ENCODE measurements at places on chromosomes 4 and X. TPM values are rescaled to one million over a fixed set of nuclear protein-coding genes. Genes with fewer than 3 reads are reported as not detected.

STBD1 gene
- polyA plus RNA-seq: 2.6 TPM

- H3K27me3 ChIP-seq: no peaks in the 10 kb centered on the region
- no peak overlapping the region for H3K4me3 ChIP-seq
- H3K27ac ChIP-seq: no peak overlapping the region
- no peak for DNase-seq
These were observed 44.5 kb downstream of the DTHD1 start for GRCh38 chr4:36325926-36326325.

- no peaks in the 10 kb centered on the region for H3K27me3 ChIP-seq
- no peak for DNase-seq
- H3K36me3 ChIP-seq: no peaks in the 10 kb centered on the region
- no peak overlapping the region for H3K27ac ChIP-seq
These were observed 127.6 kb upstream of the SPANXN4 start for GRCh38 chrX:142898164-142898563.

TEX13D gene
- polyA plus RNA-seq: not detected

DNA sequence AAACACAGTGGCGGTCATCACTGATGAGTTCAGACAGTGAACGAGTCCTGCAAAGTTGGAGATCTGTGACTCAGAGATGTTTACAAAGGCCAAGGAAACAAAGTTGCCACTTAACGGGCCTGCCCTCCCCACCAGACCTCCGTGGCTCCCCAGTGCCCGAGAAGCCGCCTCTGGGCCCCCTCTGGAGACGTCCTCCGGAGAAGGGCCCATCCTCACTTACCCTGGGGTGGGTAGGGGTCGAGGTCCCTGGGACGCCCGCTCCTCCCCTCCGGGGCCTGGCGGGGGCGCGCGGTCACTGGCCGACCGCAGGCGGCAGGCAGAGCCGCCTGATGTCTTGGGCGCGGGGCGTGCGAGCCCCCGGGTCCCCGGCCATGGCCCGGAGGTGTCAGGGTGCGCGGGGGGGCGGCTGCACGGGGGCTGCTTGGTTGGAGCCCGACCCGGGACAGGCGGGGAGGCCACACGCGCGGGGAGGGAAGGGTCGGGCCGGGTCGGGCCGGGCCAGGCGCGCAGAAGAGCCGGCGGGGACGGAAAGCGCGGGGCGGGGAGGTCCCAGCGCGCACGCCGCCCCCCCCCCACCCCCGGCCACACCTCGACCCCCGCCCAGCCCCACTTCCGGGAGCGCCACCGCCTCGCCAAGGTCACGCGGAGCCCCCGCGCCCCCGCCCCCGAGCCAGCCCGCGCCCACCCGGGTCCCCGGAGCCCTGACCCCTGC lies 529 bp downstream of the DHRSX start:
- peak overlapping the region; percentile 84 for H3K4me3 ChIP-seq
- H3K27me3 ChIP-seq: no peaks in the 10 kb centered on the region
- peak overlapping the region; percentile 89 for H3K27ac ChIP-seq
- peak; percentile 31 for DNase-seq
- H3K4me1 ChIP-seq: peaks cover 21% of the 10 kb centered on the region
- H3K36me3 ChIP-seq: peaks cover 7% of the 10 kb centered on the region

ZMAT1 gene
- 21.5 TPM for polyA plus RNA-seq

GRCh38 chr4:168604496-168605373 lies 107.9 kb downstream of the PALLD start:
- no peak overlapping the region for H3K27ac ChIP-seq
- H3K4me1 ChIP-seq: no peaks in the 10 kb centered on the region
- H3K36me3 ChIP-seq: no peaks in the 10 kb centered on the region
- no peak overlapping the region for H3K4me3 ChIP-seq

DNA sequence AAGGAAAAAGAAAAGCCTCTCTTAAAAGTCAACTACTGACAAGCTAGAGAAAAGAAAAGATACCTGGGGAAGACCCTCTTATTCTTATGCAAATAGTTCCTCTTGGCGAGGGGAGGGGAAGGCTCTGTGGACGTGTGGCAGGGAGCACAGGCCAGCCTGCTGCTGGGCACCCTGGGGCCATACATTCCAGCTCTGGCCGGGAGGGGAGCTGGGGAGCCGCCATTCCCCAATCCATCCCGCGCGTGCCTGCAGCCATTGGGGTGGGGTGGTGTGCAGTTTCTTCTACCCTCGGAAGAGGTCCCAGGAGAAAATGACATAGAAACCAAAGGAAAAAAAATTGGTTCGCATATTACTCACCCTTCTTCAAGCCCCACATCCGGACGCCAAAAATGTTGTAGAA lies 1496.4 kb downstream of the RPA4 start:
- no peaks in the 10 kb centered on the region for H3K27me3 ChIP-seq
- DNase-seq: no peak
- no peaks in the 10 kb centered on the region for H3K4me1 ChIP-seq
- H3K36me3 ChIP-seq: no peaks in the 10 kb centered on the region

ZBED1 gene
- polyA plus RNA-seq: 35.3 TPM

- H3K27ac ChIP-seq: no peak overlapping the region
- H3K4me1 ChIP-seq: no peaks in the 10 kb centered on the region
- H3K27me3 ChIP-seq: no peaks in the 10 kb centered on the region
- DNase-seq: no peak
These were observed 13.1 kb upstream of the AFF1 start for GRCh38 chr4:86921608-86922252.

IRS4 gene
- 1.1 TPM for polyA plus RNA-seq

GRCh38 chr4:1009542-1010394 lies 1.7 kb upstream of the FGFRL1 start:
- peak; percentile 63 for DNase-seq
- peaks cover 25% of the 10 kb centered on the region for H3K27me3 ChIP-seq
- no peaks in the 10 kb centered on the region for H3K36me3 ChIP-seq
- peak overlapping the region; percentile 56 for H3K4me3 ChIP-seq
- H3K27ac ChIP-seq: peak overlapping the region; percentile 66

DNA sequence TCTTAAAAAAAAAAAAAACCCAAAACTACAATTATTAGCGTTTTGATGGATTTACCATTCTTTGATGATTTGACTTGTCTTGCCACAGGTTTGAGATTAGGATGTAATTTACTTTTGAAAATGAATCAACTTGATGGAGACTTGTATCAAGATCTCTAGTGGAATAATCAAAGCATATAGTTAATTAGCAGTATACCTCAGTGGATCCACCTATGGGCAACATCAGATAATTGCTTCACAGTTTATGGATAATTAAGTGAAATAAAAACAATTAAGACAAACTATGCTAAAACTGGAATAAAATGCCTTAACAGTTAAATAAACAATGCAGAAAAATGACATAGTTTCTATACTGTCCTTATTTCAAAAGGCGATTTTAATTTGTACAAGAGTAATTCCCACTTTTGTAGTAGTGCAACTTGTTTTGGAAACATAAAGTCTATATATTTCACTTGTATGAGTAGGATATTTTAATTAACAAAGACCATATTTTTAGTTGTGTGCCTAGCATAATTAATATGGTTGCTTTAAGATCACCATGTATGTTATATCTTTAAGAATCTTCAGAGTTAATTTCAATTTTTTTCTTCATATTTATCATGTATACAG lies 4.2 kb downstream of the CPEB2 start:
- H3K27ac ChIP-seq: peak overlapping the region; percentile 100
- H3K4me1 ChIP-seq: peaks cover 9% of the 10 kb centered on the region
- peak overlapping the region; percentile 96 for H3K4me3 ChIP-seq
- no peak for DNase-seq

GRCh38 chr4:32697281-32697814 lies 1977.2 kb downstream of the PCDH7 start:
- H3K4me3 ChIP-seq: no peak overlapping the region
- no peaks in the 10 kb centered on the region for H3K27me3 ChIP-seq
- no peaks in the 10 kb centered on the region for H3K36me3 ChIP-seq
- H3K27ac ChIP-seq: no peak overlapping the region
- DNase-seq: no peak

TKTL2 gene
- polyA plus RNA-seq: not detected

GRCh38 chrX:19698122-19698521 lies 182.8 kb upstream of the MAP3K15 start:
- no peaks in the 10 kb centered on the region for H3K4me1 ChIP-seq
- no peaks in the 10 kb centered on the region for H3K36me3 ChIP-seq
- H3K27me3 ChIP-seq: no peaks in the 10 kb centered on the region

Data from left lung (tissue), 14 donors.